ENCODE measurements at places on chromosomes 3 and 15. TPM values are rescaled to one million over a fixed set of nuclear protein-coding genes. Genes with fewer than 3 reads are reported as not detected.

DNA sequence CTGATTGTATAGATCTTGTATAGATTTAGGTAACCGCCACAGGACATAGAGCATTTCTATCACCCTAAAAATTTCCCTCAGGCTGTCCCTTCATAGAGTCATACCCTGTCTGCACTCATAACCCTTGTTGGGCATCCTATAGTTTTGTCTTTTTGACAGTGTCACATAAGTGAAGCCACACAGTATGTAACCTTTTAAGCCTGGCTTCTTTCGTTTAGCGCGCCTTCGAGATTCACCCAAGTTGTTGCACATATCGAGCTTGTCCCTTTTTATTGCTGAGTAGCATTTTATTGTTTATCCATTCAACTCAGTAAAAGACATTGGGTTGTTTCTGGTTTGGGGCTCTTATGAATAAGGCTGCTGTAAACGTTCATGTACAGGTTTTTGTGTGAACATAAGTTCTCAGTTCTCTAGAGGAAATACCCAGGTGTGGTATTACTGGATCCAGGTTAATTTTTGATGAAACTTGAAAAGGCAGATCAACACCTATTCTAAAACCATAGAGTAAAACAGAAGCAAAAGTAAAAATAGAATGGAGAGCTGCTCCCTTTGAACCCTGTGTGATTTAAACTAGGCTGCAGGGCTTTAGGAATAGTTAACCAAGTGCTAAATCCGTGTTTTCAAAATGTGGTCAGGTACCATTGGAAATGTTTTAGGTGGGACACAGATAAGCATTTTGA, 49.5 kb downstream of the CD86 start:
- peak; percentile 56 for DNase-seq

FOXB1 gene
- total RNA-seq, result 0.68 TPM

- peak; percentile 75 for DNase-seq
These were observed 90.7 kb downstream of the FNDC3B start for GRCh38 chr3:172129850-172130716.

DNA sequence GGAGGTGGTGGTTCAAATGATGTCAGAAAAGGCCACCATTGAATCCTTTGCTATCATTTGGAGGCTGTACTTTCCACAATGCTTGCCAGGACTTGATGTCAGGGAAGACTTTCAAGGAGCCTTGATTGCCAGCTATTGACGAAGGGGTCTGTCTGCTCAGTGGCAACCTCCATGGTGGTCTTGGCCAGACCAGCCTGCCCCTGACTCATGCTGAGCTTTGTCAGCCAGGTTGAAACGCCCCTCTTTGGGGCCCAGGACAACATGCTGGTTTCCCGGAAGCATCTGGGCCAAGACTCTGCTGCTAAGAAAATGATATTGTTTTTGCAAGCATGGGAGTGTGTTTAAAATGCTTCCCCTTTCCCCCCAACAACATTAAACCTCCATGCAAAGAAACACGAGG, 26.7 kb downstream of the CGNL1 start:
- DNase-seq, result no peak

MESP1 gene
- 5.6 TPM for total RNA-seq

DNA sequence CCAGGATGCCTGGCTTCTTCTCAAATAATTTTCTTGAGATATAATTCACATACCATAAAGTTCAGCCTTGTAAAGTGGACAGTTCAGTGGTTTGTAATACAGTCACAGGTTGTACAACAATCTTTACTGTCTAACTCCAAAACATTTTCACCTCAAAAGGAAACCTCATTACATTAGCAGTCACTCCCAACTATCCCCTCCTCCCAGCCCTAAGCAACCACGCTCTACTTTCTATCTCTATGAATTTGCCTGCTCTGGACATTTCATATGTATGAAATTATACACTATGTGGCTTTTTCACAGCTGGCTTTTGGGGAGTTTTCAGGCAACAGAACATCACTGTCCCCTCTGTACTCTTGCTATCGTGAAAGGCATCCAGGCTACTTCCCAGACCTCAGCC, 17.5 kb downstream of the TGM5 start:
- DNase-seq, result no peak

SPESP1 gene
- total RNA-seq, result 0.51 TPM

HIGD2B gene
- total RNA-seq, result not detected

ZNF662 gene
- total RNA-seq, result 0.12 TPM

GRCh38 chr3:194285850-194286197, 65.3 kb downstream of the CPN2 start:
- no peak for DNase-seq

DNA sequence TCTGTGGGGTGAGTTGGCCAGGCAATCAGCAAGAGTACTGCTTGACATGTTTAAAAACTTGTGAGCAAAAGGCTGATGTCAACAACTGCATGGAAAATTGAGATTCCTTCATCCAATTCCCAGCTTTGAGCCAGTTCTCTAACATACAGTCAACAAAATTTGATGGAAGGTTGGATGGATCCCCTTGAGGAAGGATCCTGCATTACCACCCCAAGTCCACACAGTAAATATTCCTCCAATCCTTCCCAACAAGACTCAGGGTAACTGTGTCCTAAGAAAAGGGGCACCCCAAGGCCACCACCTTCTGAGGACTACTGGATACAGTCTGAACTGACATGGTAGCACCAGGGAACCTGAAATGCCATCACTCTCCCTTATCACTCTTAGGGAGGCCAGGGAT, 15.1 kb downstream of the GLB1 start:
- DNase-seq, result no peak

DNA sequence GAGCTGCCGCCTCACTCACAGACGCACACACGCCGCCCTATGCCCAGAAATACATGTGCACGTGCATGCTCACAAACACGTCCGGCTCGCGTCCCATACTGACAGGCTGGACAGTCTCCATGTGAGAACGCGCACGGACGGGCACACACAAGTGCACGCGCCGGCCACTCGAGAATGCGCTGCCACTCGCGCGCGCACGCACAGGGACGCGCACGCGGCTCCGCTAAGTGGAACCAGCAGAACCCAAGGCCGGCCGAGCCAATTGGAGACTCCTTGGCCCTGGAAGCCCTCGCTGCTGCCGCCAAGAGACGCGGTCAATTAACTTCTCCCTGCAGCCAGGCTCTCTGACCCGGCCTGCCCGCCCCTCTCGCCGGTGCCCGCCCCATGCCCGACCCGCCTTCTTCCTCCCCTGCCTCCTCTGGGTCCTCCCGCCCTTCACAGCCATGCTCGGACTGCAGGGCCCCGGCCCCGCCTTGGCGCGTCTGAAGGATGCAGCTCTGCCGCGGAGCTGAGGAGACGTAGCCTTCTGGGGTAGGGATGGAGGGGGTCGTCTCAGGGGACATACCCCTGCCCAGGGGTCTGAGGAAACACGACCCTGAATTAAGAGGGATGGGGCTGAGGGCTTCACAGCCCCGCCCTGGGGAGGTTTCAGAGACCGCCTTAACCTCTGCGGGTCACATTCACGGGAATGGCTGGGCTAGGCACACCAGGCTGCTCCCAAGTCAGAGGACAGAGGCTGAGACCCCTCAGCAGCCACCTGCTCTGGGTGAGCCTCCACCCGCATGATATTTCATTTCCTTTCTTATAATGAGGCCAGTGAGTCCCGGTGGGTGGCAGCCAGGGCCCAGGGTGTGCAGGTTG, 15.0 kb downstream of the PTH1R start:
- peak; percentile 68 for DNase-seq

PAQR9 gene
- total RNA-seq, result not detected

C2CD4A gene
- total RNA-seq, result 0.05 TPM

SLC2A2 gene
- total RNA-seq, result not detected

DNA sequence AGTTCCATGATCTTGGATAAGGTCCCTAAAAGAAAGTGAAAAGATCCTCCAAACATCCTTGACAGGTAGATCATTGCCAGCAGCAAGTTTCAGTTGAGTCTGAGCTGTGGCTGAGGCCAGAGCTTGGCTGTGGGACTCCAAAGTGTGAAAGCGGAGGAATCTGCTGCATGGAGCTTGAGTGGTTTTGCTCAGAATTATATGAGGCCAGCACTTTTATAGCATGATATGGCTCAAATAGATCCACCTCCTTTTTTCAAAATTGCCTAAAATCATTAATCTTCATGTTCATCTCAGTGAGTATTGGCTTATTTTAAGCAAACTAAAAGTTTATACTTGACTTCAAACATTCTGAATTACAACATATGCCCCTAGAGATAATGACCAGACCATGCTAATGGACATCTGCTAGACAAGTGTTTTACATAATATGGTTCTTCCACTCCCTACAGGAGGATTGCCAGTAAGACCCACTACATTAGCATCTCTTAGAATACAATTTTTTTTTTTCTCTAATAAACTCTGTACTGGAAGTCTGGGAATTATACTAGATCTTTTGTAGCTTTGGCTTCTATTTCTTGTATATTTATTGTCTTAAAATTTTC, 368.1 kb downstream of the ZPLD1 start:
- DNase-seq, result no peak

All from activated CD4-positive, alpha-beta T cell treated with anti-CD3 and anti-CD28 coated beads, Interleukin-2, amount 10 ng/mL, durations not matched to agents 24 days and 14 days (primary cell).